ENCODE measurements at places on chromosomes 11 and 22.

GRCh38 chr11:22317656-22318055, 20.5 kb upstream of the SLC17A6 start:
- no peak for DNase-seq

DNA sequence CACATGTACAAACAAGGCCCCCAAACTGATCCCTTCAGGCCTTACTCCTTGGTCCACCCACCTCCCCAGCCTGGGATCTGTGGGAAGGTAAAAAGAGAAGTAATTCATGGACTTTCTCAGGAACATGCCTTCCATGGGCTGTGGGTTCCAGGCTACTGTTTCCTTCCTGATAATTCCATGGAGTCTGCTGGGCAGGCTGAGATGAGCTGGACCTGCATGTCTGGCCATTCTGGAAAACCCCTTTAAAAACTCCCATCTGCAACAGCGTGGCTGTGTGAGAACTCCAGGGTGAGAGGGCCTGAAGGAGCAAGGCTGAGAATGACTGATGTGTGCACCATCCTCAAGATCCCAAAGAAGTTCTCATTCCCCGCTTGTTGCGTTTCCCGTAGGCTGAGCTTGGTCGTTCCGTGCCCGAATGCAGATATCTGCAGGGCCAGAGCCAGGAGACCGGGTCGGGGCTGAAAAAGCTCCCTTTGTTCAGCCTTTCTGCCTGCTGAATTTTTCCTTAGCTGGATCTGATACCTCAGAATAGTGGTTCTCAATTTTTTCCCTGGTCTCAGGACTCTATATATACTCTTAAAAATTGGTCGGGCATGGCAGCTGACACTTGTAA, 72.9 kb downstream of the NAT10 start:
- no peak for DNase-seq

DNA sequence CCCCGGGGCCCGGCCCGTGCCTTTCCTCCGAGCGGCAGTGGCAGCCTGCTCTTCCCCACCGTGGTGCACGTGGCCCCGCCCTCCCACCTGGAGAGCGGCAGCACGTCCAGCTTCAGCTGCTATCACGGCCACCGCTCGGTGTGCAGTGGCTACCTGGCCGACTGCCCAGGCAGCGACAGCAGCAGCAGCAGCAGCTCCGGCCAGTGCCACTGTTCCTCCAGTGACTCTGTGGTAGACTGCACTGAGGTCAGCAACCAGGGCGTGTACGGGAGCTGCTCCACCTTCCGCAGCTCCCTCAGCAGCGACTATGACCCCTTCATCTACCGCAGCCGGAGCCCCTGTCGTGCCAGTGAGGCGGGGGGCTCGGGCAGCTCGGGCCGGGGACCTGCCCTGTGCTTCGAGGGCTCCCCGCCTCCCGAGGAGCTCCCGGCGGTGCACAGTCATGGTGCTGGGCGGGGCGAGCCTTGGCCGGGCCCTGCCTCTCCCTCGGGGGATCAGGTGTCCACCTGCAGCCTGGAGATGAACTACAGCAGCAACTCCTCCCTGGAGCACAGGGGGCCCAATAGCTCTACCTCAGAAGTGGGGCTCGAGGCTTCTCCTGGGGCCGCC, 11.9 kb downstream of the C22orf31 start:
- DNase-seq, result no peak

DNA sequence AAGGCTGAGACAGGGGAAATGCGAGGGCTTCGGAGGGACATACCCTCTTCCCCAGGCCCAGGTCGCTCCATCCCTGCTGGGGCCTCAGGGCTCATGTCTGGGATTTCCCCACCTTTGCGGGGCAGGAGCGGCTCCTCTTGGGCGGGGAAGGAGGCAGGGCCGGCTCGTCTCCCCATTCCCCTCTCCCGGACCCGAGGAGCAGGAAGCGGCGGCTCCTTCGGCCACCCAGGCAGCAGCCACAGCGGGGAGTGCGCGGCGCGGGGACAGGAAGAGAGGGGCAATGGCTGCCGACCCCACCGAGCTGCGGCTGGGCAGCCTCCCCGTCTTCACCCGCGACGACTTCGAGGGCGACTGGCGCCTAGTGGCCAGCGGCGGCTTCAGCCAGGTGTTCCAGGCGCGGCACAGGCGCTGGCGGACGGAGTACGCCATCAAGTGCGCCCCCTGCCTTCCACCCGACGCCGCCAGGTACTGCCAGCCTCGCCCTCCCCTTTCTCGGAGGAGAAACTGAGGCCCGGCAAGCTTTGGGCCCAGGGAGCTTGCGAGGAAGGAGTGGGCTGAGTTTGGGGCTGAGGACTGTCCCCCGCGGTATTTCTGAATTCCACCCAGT, at the start of gene ANKK1:
TSS of gene ANKK1 (plus strand) at position 175 of the 607 bp plus-strand sequence. CDS start at position 281, 106 bp downstream.
- DNase-seq, result no peak

DNA sequence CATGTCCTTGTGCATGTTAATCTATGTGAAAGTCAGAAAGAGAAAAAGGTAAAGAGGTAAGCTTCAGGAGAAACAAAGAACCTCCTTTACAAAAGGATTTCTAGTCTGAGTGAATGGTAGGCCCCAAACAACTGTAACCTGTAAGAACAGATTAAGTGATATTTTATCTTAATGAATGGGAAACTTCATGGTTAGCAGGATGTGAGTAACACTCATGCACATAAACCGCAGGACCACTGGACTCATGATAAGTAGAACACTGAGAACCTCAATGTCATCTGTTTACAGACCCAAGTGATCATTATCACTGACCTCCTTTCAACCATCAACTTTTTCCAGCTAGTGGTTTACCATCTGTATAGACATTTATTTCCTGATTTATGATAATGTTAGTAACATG, 19.9 kb downstream of the OR8G5 start:
- no peak for DNase-seq

GRCh38 chr11:11420191-11420898, 67.3 kb upstream of the CSNK2A3 start:
- no peak for DNase-seq

GRCh38 chr11:86414032-86414431, 39.3 kb downstream of the CCDC81 start:
- no peak for DNase-seq

DNA sequence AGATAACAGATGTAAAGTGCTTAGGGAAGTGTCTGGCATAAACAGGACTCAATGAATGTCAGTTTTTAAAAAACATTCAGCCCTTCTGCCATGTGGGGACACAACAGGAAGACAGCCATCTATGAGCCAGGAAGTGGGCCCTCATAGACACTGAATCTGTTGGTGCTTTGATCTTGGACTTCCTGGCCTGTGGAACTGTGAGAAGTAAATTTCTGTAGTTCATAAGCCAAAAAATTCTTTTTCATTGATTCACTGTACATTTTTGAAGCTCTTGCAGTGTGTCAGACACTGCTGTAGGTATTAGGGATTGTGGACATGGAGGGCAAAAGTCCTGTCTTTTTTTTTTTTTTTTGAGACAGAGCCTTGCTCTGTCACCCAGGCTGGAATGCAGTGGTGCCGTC, 188.6 kb downstream of the HIPK3 start:
- DNase-seq, result no peak

DNA sequence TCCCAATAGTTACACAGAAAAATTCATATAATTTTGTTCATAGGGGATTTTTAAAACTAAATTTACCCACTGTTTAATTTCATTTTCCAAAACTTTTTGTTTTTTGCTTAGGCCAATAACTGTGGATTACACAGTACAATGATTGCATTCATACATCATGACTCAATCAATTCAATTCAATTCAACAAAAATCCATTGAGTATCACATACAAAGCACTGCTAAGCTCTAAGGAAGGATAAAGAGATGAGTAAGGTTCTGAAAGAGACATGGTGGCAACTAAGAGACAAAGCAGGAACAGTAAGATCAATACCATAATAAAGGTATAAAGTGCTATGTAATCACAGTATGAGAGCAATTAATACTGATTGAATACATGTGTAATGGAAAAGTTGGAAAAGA, 9.4 kb upstream of the LAYN start:
- no peak for DNase-seq

DNA sequence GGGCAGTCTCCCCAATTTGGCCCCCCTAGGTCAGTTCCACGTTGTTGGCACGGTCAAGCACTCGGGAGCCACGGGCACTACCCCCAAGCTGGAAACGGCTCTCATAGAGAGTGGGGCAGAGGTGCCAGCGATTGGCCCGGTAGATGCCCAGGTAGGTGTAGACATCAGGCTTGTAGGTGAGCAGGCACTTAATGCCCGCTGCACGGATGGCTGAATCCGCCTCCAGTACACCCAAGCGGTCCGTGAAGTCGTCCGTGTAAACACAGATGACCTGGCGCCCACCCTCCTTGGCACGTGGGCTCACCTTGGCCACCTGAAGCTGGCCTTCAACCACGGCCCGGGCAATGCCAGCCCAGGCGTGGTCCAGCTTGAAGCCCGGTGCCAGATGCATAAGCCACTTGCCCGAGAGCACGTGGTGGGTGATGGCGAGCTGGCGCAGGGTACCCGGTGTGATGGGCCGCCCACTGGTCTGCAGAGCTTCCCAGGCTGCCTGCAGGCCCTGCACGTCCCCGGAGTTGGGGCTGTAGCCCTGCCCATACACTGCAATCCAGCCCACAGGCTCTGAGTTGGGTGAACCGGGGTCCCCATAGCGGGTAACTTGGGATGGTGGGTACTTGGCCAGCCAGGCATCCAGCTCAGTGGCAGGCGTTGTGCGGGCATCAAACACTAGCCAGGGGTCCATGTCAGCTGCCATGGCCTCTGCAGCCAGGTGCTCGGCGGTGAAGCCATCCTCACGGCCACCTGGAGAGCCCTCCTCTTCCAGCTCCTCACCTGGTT, 1.2 kb downstream of the C11orf68 start:
- no peak for DNase-seq

GRCh38 chr11:45355706-45356041, 69.5 kb upstream of the SYT13 start:
- DNase-seq, result no peak

DNA sequence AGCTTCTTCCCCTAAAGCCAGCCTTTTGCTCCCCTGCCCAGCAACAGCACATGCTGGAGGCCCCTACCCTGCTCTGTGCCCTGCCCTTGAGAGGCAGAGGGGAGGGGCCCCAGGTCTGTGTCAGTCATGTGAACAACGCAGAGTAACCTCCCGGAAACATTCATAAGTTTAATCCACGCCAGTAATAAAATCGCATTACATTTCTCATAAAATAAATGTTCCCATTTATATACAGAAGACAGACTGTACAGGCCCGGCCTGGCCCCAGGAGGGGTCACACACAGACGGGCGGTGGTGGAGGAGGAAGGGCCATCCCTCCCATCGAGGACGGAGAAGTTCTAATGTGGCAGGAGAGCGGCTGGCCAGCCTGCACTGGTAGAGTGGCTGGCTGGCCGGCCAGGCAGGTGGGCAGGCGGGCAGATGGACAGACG, 39.5 kb downstream of the LMO1 start:
- DNase-seq, result no peak

DNA sequence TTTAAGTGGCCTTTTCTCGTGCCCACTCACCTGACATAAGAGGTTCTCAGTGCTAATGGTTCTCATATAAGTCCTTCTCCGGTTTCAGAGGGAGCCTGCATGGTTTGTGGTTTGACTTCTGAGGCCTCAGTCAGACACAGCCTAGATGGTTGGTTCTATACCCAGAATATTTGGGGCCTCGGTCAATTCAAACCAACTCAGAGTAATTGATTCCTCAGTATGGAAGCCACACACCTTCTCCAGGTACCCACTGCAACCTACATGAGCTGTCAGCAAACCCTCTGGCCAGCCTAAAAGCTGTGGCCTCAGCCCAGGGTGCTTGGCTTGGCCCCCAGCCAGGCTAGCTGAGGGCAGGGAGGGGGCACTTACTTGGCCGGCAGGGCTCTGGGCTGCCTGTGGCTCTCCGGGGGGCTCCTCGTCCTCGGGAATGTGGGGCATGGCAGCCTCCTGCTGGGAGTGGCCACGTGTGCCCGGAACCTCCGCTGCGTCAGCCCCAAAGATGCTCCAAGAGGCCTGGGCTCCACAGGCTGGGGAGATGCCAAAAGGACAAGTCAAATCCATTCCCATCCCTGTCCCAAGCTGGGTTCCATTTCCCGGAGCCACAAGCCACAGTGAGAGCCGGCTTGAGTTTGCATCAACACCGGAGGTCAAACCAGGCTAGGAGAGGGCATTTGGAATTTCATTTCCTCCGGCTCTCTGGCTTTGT, 41.7 kb downstream of the IRAG1 start:
- no peak for DNase-seq

GRCh38 chr22:20094197-20094807, 14.3 kb downstream of the DGCR8 start:
- no peak for DNase-seq

DNA sequence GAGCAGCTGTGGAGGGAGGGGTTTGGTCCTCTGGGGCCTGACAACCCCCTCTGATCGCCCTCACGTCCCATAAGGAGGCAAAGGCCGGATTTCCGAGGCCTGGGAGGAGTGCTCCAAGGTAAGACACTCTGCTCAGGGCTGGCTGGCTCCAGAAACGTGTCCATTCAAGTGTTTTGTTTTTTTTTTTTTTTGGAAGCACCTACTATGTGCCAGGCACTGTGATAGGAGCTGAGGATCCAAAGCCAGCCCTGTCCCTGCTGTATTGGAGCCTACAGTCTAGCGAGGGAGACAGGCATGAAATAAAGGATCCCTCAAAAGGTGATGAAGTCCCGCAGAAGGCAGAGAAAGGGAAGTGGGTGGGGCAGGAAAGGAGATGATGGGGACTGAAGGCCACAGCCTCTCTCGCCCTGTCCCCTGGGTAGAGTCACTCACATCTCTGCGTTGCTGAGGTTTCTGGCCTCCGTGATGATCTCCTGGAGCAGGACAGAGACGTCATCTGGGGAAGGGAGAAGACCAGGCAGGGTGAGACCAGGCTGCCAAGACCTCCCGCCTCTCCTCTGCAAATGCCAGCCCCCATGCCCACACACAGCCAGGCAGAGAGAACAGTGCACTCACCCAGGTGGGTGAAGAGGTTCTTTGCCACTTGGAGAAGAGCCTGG, 89.2 kb downstream of the PDE2A start:
- no peak for DNase-seq

- DNase-seq, result no peak
Measured at GRCh38 chr22:17162731-17163130, 3.7 kb upstream of the HDHD5 start.

DNA sequence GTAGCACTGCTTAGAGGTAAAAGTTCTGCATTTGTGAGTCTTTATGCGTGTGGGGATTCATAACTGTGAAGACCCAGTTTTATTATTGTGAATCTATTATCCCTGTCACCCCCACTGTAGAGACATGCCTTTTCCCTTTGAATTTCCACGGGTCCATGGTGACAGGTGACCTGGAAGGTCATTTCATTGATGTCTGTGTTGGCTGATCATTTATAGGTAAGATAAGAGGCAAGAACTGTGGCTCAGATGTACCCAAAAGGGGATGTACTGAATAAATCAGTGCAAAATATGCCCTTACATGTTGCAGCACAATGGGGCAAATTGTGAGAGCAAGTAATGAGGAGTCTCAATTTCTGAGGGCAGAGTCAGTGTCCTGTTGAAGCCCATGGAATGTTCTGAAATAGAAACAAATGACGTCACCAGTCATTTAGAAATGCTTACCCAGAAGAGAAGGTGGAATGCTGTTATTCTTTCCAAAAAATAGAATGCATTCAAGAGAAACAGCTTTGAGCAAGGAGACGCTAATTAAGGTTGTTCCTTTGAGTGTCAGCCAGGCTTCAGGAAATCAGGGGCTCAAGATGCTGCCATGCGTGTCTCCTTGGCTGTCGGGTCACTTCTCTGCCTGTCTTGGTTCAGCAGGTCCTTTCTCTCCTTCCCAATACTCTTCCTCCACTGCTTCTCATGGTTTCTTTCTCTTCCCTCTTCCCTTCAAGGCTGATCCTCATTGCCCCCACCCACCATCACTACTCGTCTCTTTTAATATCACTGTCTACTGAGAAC, 118.7 kb upstream of the E2F8 start:
- DNase-seq, result no peak

- DNase-seq, result no peak
Measured at GRCh38 chr11:122363296-122363695, 247.3 kb upstream of the BLID start.

All from activated T-cell treated with anti-CD3 and anti-CD28 coated beads for 1 hour (primary cell).